ENCODE measurements at places on chromosomes 6 and 20.

- DNase-seq: no peak
Observed at GRCh38 chr20:32858189-32858588, 534 bp upstream of the EFCAB8 start.

DNA sequence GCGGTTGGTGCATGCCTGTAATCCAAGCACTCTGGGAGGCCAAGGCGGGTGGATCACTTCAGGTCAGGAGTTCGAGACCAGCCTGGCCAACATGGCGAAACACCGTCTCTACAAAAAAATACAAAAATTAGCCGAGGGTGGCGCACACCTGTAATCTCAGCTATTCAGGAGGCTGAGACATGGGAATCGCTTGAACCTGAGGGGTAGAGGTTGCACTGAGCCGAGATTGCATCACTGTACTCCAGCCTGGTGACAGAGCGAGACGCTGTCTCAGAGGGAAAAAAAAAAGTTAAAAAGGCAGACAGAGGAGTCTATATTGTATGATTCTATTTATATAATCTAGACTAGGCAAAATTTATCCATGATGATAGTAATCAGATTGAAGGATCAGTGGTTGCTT is 27.3 kb upstream of the PLCG1 start:
- DNase-seq: no peak

DNA sequence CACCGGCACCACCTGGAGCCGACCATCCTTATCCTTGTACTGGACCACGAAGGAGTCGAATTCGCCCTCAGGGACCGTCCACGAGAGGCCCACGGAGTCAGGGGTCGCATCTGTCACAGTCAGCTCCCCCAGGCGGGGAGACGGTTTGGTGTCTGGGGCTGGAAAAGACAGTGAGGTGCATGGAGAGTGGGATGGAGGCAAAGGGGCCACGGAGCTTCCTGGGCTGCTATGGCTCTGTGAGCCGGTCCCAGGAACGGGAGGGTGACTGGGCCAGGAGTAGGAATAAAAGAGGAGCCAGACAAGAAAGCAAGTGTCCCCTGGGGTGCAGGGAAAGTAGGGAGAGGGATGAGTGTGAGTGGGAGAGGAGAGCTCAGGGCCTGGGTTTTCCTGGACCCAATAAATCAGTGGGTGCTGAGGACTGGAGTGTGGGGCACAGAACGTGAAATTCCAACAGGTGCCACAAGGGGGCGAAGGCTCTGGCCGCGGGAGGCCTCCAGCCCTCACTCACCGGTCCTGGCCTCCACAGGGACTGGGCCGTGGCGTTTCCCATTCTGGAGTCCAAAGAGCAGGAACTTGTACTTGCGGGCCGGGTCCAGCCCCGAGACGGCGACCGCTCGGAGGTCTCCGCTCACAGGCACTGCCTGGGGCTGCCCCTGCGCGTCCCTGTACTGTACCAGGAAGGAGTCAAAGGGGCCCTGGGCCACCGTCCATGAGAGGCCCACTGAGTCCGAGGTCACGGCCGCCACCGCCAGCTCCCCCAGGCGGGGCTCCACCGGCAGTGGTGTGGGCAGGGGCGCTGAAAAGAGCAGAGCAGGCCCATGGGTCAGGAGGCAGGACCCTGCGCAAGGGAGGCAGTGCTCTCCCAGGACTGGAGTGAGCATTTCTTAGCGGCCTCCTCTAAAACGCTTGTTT is 9.9 kb downstream of the CYP21A2 start:
- DNase-seq: peak; percentile 69

- no peak for DNase-seq
Observed at GRCh38 chr6:19342616-19343015, 494.6 kb upstream of the ID4 start.

GRCh38 chr6:118485601-118486550 is 62.2 kb upstream of the PLN start:
- DNase-seq: no peak

- DNase-seq: peak; percentile 43
Observed at GRCh38 chr6:87729965-87730719, 28.1 kb upstream of the AKIRIN2 start.

DNA sequence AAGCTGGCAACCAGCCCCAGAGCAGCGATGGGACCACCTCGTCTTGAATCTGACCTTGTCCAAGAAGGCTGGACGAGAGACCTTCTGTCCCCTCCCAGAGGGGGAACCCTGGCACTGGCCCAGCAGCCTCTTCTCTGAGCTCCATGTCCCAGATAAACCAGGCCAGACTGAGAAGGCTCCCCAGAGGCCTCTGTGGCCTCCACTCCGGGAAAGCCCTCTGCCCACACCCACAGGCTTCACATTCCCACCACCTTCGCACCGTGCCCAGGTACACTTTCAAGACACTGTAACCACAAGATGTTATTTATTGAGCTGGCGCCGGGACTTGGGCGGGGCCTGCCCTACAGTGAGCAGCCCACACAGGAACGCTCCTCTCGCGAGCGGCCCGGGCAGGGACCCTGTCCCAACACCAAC is 33.2 kb downstream of the ADA start:
- peak; percentile 22 for DNase-seq

DNA sequence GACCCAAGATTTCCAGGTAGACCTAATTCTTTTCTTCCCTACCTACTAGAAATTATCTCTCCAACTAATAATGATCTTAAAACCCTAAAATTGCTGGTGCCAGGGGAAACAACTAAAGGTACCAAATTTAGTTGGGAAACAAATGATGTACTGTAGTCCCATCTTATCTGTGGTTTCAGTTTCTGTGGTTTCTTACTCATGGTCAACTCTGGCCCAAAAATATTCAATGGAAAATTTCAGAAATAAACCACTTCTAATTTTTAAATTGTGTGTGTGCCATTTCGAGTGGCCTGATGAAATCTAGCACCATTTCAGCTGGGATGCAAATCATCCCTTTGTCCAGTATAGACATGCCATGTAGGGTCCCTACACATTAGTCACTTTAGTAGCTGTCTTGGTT is 475.2 kb upstream of the EPHA7 start:
- no peak for DNase-seq

- DNase-seq: no peak
Observed at GRCh38 chr6:85008296-85009009, 244.1 kb upstream of the TBX18 start.

GRCh38 chr20:16057651-16058050 is 515.6 kb downstream of the KIF16B start:
- DNase-seq: no peak

GRCh38 chr6:147060636-147061035 is 143.6 kb upstream of the STXBP5 start:
- no peak for DNase-seq

DNA sequence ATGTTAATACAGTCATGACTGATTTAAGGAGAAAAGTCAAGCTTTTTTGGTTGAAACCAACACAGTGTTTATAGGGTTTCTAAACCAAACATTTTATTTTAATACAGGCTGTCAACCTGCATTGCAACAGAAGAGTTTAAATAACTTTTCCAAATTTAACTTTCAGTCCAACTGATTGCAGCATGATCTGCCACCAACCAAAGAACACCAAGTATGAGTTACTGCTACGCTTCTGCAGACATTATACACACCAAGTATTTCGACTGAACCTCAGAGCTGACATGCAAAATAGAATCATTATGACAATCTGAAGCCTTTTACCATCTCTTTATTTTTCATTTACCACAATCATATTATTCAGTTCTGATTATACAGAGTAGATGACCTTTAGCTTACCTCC is 151.2 kb upstream of the DST start:
- DNase-seq: no peak

- no peak for DNase-seq
Observed at GRCh38 chr6:91299544-91300491, 712.9 kb upstream of the MAP3K7 start.

DNA sequence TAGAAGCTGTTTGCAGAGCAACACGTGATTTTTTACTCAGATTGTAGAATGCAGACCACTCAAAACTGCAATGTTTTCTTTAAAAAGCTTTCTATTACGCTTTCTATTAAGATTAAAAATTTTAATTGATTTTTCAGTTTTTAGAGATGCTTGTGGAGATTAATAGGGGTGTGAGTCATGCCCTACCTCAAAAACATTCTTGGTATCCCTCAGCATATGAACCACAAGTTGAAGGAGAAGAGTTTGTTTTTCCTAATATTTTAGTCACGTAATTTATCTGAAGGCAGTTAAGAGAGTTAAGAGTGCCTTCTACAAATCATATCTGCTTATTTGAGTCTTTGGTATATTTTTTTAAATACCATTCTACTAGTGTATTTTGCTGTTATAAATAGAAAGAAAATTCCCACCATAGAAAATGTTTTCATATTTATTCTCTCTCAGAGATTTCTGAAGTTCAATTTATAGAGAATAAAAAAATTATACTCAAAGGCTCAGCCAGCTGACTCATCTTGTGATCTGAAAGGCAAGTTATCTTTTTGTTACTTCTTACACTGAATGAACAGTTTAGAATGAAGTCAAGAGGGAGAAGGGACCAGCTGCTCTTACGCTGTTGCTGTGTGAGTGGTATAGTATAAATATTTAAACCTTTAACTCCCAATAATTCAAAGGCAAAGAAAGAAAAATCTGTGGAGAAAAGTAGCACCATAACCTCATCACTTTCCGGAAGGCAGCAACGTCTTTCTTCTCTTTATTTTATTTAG is 7.6 kb downstream of the RIPOR2 start:
- DNase-seq: no peak

GRCh38 chr6:169994739-169995138 is 243.3 kb downstream of the ERMARD start:
- no peak for DNase-seq

DNA sequence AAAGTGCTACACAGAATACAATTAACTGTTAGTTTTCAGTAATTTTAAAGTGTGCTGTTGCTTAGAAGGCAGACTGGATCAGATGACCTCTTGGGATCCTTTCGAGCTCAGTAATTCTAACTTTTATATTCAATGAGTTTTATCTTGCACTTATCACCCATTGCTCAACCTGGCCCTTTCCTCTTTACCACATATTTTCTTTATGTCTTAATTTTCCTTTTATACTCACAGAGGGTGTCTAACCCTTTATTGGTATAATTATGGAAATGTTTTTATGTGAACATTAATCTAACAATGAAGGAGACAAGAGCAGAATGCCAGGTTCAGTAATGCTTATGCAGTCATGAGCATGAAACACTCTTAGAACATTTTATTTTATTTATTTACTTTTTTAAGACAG is 39.7 kb upstream of the CARMIL1 start:
- DNase-seq: no peak

GRCh38 chr6:84748376-84748775 is 16.0 kb downstream of the TBX18 start:
- DNase-seq: no peak

GRCh38 chr20:48541581-48542071 is 286.2 kb downstream of the PREX1 start:
- DNase-seq: no peak

DNA sequence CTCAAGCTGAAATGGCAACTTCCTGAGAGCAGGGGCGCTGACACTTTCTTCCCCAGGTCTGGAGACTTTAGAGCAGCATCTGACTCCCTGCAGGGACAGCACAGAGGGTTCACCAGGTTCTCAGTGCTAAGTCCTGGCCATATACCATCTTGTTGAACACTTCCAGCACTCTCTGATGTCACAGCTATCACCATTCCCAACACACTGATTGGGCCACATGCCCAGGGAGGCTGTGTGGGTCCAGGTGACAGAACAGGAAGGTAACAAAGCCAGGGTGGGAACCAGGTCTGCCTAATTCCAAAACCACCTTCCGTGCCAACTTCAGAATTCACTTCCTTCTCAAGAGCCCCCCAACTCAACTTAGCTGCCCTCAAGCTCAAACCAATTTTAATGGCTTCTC is 4.3 kb downstream of the APCDD1L start:
- DNase-seq: no peak

- no peak for DNase-seq
Observed at GRCh38 chr6:150549674-150550101, 50.0 kb upstream of the PLEKHG1 start.

DNA sequence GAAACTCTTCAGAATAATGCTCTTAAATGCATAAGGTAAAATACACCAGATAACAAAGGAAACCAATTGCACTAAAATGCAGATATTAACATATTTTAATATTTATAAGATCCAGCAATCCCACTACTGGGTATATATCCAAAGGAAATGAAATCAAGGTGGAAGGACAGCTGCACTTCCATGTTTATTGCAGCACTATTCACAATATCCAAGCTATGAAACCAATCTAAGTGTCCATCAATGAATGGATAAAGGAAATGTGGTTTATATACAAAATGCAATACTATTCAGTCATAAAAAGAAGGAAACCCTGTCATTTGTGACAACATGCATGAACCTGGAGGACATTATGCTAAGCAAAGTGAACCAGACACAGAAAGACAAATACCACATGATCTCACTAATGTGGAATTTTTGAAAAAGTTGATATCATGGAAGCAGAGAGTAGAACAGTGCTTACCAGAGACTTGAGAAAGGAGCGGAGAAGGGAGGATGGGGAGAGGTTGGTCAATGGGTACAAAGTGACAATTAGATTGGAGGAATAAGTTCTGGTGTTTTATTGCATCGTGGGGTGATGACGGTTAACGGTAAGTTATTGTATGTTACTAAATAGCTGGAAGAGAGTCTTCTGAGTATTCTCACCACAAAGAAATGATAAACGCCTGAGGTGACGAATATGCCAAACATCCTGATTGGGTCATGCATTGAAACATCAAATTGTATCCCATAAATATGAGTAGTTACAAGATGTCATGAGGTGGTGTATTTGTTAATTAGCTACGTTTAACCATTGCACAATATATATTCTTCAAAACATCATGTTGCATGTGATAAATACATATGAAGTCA is 37.9 kb upstream of the RNF24 start:
- DNase-seq: no peak

GRCh38 chr6:106516616-106517015 is 112.7 kb downstream of the RTN4IP1 start:
- no peak for DNase-seq

DNA sequence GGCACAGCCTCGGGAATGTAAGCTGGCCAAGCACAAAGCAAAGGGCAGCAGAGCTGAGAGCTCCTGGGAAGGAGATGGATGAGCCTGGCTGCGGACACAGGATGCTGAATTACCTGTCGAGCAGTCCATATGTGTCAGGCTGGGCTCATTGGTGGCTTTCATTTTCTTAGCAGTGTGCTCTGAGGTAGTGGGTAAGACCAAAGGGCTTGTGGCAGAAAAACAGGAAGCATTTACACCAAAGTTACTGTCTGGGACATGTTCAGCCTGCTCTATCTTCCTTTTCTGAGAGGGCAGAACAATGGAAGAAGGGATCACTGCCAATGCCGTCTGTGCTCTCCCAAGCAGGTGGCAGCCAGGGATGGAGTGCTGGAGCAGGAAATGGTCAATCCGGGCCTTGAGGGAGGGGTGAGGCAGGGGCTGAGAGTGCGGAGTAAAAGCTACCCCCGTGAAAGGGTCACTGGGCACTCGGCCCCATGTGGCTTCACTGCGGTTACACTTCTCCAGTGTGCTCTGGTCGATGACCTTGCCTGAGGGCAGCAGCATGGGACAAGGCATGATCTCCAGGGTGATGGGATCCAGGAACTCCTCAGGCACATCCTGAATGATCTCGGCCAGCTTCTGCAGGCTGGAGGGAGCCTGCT is 36.9 kb upstream of the AVP start:
- peak; percentile 7 for DNase-seq

Measured in stimulated activated naive CD4-positive, alpha-beta T cell (primary cell).